ENCODE measurements at places on chromosomes 16 and 17.

GRCh38 chr17:43576563-43577229 is 30.6 kb upstream of the ETV4 start:
- peak; percentile 84 for DNase-seq

GRCh38 chr16:14485121-14485551 is 144.9 kb downstream of the PARN start:
- DNase-seq = no peak

DNA sequence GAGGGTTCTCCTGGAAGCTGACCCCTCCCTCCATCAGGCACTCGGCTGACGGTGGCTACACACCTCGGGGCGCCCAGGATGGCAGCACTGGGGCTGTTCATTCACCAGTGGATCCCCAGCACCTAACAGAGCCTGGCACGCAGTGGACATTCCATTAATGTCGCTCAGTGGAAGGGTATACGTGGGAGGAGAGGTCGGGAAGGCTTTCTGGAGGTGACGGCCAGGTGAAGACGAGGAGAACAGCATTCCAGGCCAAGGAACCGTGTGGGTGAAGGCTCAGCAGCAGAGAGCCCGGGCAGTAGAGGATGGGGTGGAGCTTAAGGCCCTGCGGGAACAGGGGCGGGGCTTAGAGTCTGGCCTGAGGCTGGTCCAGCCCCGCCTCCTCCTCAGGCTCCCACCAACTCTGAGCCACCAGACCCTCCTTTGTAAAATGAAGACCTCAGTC is 2.5 kb upstream of the HS3ST6 start:
- peak; percentile 22 for DNase-seq

- no peak for DNase-seq
These were observed 914 bp downstream of the MAP1LC3B start for GRCh38 chr16:87392821-87393679.

- no peak for DNase-seq
These were observed 22.5 kb downstream of the VPS53 start for GRCh38 chr17:692116-692515.

GRCh38 chr16:67015313-67015731 is 13.6 kb upstream of the CBFB start:
- no peak for DNase-seq

DNA sequence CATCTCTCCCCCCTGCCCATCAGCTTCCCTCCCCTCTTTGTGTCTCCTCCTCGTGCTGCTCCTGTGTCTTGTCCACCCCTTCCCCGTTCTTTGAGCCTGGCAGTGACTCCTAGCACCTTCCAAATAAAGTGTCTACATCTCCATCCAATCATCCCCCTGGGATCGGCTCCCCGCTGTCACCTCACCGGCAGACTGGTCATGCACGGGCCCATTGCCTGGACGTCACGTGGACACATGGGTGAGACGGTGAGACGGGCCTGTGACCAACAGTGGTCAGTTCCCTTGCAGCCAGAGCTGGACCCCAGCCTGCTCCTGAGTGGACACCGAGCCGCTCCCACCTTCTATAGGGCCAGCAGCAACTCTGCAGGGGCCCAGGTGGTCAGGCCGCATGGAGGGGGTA is 46.4 kb downstream of the COTL1 start:
- DNase-seq = no peak

DNA sequence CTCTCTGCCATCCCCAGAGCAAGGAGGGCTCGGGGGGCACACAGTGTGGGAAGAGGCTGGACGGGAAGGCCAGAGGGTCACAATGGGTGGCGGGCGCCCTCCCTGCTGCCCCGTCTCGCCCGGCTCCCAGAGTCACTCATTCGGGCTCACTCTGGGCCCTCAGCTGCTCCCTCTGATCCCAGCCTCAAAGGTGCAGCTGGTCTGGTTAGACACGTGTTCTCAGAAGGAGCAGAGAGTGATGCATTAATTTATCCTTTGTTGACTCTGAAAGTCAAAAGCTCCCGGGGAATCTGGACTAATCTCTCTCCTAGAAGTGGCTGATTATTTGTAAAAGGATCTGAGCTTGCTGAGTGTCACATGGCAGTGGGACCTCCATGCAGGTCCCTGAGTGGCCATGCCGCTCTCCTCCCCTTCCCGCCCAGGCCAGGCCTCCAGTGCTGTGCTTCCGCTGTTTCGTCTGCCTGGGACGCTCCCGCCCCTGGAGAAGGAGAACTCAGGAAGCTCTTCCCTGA is 87.5 kb downstream of the SEC14L1 start:
- no peak for DNase-seq

GRCh38 chr16:24825696-24826095 is 20.1 kb upstream of the SLC5A11 start:
- DNase-seq = no peak

DNA sequence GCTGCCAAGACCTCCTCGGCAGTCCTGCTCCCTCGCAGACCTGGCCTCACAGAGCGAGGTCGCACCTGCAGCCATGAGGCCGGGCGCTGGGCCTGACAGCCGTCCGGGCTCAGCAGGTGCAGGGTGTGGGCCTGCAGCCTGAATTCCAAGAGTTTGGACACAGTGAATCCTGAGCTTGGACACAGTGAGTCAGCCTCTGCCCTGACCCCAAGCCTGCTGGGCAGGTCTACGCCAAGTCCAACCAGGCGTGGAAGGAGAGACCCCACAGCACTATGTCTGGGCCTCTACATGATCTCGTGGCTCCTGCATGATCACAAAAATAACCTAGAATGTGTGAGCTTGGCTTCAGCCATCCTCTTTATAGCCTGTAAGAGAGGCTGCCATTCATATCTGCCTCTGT is 121.0 kb downstream of the C16orf95 start:
- no peak for DNase-seq

- DNase-seq = no peak
These were observed 63.8 kb upstream of the RCVRN start for GRCh38 chr17:9968881-9969280.

DNA sequence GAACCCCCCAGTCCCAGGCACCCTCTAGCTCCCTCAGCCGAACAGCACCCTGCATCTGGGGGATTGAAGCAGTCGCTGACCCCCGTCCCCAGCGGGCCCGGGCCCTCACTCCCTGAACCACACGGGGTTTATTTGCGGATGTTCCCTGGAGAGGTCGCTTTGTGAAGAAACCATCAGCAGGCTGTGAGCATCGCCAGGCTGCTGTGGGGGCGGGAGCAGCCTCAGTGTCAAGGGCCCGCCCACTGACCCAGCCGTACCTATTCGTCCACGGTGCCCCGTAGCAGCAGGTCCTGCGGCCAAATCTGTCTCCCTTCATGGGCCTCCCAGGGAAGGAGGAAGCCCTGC is 6.4 kb upstream of the RAB40C start:
- no peak for DNase-seq

GRCh38 chr16:87380881-87381280 is 2.7 kb downstream of the FBXO31 start:
- no peak for DNase-seq

- DNase-seq = no peak
These were observed 48.8 kb downstream of the AIPL1 start for GRCh38 chr17:6386041-6386630.

GRCh38 chr17:61647047-61647446 is 56.0 kb upstream of the NACA2 start:
- peak; percentile 26 for DNase-seq

- DNase-seq = peak; percentile 70
These were observed at the start of gene SEZ6 for GRCh38 chr17:29005936-29006511. Gene SEZ6, minus strand, starts transcription at chr17:29006033. Its CDS starts 164 bp downstream, at chr17:29005869.

DNA sequence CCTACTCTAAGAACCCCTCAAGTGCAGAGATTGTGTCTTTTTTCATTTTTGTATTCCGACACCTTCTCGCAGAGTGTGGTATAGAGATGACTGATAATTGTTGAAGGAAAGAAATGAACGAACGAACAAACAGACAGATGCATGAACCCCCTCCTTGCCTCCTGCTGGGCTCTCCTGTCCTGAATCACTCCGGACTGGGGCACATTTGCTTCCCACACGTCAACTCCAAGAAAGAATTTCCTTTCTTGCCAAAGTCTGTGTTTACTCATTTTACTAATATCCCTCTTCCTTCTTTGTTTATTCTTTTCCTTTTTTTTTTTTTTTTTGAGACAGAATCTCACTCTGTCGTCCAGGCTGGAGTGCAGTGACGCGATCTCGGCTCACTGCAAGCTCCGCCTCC is 37.5 kb upstream of the BHLHA9 start:
- DNase-seq = no peak

- no peak for DNase-seq
These were observed 16.9 kb downstream of the RPH3AL start for GRCh38 chr17:335691-336090.

Data from SJSA1 (cell line).